ENCODE measurements at places on chromosomes 3 and 15. TPM values are rescaled to one million over a fixed set of nuclear protein-coding genes. Genes with fewer than 3 reads are reported as not detected.

- H3K27ac ChIP-seq: no peak overlapping the region
- H3K27me3 ChIP-seq: no peaks in the 10 kb centered on the region
- peak; percentile 75 for DNase-seq
- peaks cover 15% of the 10 kb centered on the region for H3K4me1 ChIP-seq
- H3K4me3 ChIP-seq: no peak overlapping the region
Observed at GRCh38 chr15:99981839-99982658, 248.8 kb upstream of the LYSMD4 start.

- H3K4me3 ChIP-seq: no peak overlapping the region
- peaks cover 9% of the 10 kb centered on the region for H3K4me1 ChIP-seq
- no peaks in the 10 kb centered on the region for H3K36me3 ChIP-seq
- H3K27me3 ChIP-seq: no peaks in the 10 kb centered on the region
- no peak for DNase-seq
Observed at GRCh38 chr15:38401701-38402100, 52.2 kb upstream of the FAM98B start.

Gene CHSY1
- total RNA-seq: 33.3 TPM

GRCh38 chr3:104547031-104547430, 819.7 kb upstream of the ALCAM start:
- H3K4me3 ChIP-seq: no peak overlapping the region
- H3K4me1 ChIP-seq: no peaks in the 10 kb centered on the region
- no peak for DNase-seq
- H3K27ac ChIP-seq: no peak overlapping the region
- no peaks in the 10 kb centered on the region for H3K36me3 ChIP-seq
- no peaks in the 10 kb centered on the region for H3K27me3 ChIP-seq

Gene KCNMB3
- total RNA-seq: 2.4 TPM

Gene ITPKA
- 0.28 TPM for total RNA-seq

DNA sequence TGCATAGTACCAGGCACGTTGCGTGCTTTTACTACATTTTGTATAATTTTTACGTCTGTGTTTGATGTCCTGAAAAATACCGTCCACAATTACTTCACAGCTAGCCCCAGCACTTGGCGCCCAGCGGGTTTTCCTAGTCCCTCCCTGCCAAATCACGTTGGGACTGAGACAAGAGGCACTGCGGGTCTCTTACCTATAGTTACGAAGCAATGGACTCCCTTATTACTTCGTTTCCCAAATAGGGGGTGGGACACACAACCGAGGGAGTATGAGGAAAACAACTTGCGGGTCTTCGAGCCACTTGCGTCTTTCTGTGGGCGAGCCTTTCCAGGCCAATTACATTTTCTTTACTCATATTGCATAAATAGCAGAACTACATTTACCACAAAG, 620 bp upstream of the CMSS1 start:
- H3K27ac ChIP-seq: no peak overlapping the region
- H3K4me3 ChIP-seq: peak overlapping the region; percentile 85
- H3K27me3 ChIP-seq: no peaks in the 10 kb centered on the region
- peaks cover 6% of the 10 kb centered on the region for H3K4me1 ChIP-seq
- DNase-seq: no peak
- no peaks in the 10 kb centered on the region for H3K36me3 ChIP-seq

DNA sequence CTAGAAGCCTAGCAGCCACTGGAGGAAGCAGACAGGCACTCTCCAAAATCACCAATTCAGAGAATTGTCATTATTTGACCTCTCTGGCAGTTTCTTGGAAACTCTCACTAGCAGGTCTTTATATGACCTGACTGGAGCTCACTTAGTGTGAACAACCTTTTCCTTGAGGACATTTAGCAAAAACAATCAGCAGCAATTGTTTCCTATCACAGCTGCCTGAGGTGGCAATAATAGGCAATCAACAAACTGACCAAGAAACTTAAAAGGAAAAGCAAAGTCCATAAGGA, 162.4 kb upstream of the STT3B start:
- no peaks in the 10 kb centered on the region for H3K27me3 ChIP-seq
- no peak overlapping the region for H3K27ac ChIP-seq
- H3K4me3 ChIP-seq: peak overlapping the region; percentile 58
- DNase-seq: no peak
- no peaks in the 10 kb centered on the region for H3K36me3 ChIP-seq
- H3K4me1 ChIP-seq: peaks cover 5% of the 10 kb centered on the region

All from endodermal cell (in vitro differentiated cells).